ENCODE measurements at places on chromosomes 7 and 10. TPM values are rescaled to one million over a fixed set of nuclear protein-coding genes. Genes with fewer than 3 reads are reported as not detected.

GRCh38 chr7:79828866-79829265, 305.8 kb upstream of the GNAI1 start:
- DNase-seq = no peak

- no peak for DNase-seq
Observed at GRCh38 chr7:87960239-87960638, 26.2 kb downstream of the ADAM22 start.

DNA sequence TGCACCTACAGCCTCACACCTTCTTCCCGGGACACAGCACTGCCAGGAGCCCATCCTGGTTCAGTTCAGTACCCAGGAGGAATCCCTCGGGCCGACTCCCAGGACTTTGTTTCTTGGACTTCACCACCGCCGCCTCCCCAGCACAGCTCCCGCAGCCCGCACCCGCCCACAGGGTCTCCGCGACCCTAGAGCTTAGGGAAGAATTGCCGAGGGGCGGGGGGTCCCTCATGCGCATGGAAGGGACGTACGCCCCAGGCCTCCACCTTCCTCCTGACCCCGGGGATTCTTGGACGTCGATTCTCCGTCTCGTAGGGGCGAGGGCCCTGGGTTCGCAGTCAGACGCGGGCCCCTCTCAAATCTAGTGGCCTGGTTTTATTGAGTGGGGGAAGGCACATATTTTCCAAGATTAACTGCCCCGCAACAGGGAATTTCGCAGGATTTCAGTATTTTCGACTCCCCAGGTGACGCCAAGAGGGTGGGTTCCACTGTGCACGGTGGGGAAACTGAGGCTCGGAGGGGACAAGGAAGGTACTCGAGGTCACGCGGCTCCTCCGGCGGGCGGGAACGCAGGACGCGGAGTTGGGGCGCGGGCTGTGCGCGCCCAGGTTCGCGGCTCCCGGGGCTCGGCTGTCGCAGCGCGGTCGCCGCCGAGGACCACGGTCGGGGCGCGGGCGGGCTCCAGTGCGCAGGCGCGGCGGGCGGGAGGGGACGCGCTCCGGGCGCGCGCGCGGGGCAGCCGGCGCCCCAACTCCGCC, at the start of gene ADCY1:
Gene ADCY1, plus strand, starts transcription at position 708 of the 755 bp plus-strand sequence. CDS start 176 bp downstream, outside the sequence.
- DNase-seq = no peak

DNA sequence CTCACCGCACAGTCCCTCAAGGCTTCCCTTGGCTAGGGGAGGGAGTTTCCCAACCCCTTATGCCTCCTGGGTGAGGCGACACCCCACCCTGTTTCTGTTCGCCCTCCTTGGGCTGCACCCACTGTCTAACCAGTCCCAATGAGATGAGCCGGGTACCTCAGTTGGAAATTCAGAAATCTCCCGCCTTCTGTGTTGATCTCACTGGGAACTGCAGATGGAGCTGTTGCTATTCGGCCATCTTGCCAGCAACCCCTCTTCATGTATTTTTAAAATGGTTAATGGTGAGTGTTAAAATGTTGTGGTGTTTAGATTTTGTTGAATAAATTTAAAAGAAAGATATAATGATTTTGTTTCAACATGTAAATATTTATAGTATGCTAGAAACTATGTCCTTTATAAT, 22.0 kb downstream of the UMAD1 start:
- no peak for DNase-seq

DNA sequence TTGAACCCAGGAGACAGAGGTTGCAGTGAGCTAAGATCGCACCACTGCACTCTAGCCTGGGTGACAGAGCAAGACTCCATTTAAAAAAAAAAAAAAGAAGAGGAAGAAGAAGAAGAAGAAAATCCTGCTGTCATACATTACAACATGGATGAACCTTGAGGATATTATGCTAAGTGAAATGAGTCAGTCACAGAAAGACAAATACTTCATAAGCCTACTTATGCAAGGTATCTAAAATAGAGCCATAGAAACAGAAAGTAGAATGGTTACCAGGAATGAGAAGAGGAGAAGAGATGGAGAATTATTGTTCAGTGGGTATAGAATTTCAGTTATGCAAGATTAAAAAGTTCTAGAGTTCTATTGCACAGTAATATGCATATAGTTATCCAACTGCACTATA, 466.5 kb downstream of the PLXNA4 start:
- DNase-seq = no peak

GRCh38 chr7:44909596-44910389, 24.5 kb upstream of the PURB start:
- no peak for DNase-seq

Gene RPEL1
- total RNA-seq = not detected

Gene PLEKHS1
- not detected for total RNA-seq

Gene PLA2G12B
- total RNA-seq = not detected

Gene GRID2IP
- total RNA-seq = 0.07 TPM

Gene NUTM2D
- 6.2 TPM for total RNA-seq

Gene FOXP2
- 3.3 TPM for total RNA-seq

Measured in astrocyte (in vitro differentiated cells and primary cell).